ENCODE measurements at places on chromosomes 6 and 20.

DNA sequence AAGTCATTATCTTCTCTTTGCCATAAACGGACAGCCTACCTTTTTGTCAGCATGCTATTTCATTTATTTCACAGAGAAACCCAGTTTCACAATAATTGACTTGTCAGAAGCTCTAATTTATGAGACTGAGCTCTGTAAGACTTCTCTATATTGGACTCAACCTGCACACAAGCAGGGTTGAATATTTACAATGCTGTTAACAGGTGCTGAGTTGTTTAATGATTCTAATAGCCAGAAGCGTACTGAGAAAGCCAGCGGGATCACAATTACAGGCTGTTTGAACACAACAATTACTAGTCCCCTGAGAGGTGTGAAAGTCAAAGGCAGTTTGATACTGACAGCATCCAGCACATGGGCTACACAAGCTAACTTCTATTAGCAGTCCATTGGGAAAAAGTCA is 128.2 kb upstream of the SIM1 start:
- no peak for DNase-seq

DNA sequence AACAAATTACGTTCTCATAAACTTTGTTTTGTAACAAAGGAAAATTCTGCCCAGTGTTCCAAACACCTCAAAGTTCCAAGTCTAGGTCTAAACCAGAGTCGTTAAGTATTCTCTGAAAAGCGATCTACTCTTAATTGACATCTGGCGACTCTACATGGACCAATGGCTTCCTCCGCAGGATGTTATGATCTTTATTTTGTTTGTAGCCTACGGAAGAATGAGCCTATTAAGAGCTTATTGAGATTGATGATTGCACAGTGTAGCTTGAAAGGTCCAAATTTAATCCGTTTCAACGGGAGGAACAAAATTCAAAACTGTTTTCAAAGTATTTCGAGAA is 61.1 kb downstream of the FAM217A start:
- DNase-seq: no peak

DNA sequence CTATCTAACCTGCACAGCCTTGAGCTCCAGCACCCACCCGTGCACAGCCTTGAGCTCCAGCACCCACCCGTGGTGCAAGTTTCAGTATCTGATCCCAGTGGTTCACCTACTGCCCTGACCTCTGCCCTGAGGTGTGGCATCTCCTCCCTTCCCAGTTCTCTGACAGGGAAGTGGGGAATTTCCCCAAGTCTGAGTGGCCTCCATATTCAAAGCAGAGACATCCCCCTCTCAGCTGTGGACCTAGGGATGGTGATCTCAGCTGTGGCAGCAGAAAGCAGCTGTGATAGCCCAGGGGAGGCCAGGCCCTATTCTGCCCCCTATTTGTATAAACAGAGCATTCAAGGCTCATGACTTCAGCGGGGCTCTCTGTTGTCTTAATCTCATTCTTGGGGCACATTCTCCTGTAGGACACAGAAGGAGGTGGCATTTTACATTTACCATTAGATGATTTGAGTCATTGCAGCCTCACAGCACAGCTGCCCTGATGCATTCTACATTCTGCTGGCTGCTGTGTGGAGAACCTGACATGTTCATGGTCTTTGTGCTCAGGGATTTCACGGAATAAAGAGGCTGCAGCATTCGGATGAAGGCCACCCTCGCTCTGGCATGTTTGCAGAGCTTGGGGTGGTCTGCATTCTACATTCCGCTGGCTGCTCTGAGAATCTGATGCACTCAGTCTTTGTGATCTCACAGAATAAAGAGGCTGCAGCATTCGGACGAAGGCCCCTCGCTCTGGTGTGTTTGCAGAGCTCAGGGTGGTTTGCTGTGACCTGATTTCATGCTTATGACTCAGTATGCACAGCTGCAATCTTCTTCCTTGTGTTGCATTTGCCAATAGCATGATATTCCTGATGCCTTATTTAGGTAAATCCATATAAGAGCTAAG is 16.9 kb downstream of the GPR31 start:
- peak; percentile 52 for DNase-seq

GRCh38 chr20:3382836-3383235 is 24.6 kb downstream of the DNAAF9 start:
- no peak for DNase-seq

- no peak for DNase-seq
Measured at GRCh38 chr20:50478162-50478990, 31.8 kb upstream of the PTPN1 start.

DNA sequence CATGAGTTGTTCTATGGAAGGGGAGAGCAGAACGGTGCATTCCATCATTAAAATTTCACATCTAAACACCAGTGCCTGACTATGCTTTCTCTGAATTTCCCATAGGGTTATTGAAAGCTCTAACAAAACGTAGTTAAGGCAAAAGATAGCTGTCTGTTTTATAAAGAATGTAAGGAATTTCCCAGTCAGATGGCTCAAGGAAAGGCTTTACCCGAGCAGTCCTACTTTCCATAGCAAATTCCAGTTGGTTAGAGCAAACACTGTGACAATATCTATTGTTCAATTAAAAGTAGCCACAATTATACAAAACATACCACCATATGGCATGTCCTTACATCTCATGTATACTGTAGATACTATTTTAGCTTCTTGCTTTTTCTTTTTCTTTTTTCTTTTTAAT is 1059.5 kb upstream of the FLRT3 start:
- DNase-seq: no peak

Measured in retina (tissue), 1 donor.